ENCODE measurements at places on chromosomes 5 and 9.

GRCh38 chr5:16061163-16061562, 118.4 kb downstream of the MARCHF11 start:
- no peak for DNase-seq

GRCh38 chr5:133356984-133357421, 255.3 kb downstream of the FSTL4 start:
- DNase-seq: no peak

DNA sequence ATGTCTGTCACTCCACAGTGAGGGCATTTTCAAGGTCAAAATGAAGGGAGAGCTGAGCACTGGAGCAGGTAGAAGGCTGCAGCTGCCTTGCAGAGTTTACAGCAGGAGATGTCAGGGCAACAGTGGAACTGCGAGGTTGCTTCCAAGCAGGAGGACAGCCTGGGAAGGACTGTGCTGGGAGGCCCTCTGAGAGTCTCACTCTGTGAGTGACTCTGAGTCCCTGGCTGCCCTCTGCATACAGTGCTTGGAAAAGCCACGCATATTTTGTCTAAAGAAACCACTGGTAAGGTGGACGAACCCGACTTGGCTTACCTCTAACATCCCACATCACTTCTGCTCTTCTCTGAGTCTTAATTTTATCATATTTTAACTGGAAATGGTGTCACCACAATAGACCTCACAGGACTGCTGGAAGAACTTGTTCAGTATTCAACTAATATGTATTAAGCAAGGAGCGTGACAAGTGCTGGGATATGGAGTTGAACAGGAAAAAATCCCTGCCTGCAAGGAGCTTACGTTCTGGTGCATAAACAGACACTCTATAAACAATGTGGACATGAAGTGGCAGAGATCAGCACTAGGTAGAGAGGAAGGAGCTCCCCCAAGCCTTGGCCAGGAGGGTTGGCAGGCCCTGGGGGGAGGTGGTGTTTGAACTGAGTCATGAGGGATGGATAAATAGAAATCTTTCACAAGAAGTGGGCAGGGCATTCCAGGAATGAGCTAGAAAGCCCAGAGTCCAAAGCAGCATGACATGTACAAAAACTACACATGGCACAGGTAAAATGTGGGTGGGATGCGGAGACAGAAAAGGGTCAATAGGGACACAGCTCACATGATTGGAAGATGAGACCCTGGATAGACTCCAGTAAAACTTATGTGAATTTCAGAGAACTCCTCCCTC, 64.0 kb upstream of the FOXE1 start:
- no peak for DNase-seq

DNA sequence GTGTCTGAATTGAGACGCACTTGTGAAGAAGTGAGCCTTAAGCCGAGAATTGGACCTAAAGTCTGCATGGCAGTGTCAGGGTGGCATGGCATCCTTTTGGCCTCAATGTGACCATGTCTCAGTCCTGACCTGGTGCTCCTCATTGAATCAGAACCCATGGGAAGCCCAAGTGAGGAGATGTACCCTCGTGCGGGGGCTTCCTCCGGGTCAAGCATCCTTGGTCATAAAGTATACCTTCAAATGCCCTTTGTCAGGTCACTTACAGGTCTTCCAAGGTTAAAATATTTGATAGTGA, 202.2 kb downstream of the GADD45G start:
- no peak for DNase-seq

GRCh38 chr9:90967145-90967538, 165.5 kb downstream of the SYK start:
- no peak for DNase-seq

GRCh38 chr5:153365547-153365946, 124.9 kb upstream of the GRIA1 start:
- DNase-seq: no peak

DNA sequence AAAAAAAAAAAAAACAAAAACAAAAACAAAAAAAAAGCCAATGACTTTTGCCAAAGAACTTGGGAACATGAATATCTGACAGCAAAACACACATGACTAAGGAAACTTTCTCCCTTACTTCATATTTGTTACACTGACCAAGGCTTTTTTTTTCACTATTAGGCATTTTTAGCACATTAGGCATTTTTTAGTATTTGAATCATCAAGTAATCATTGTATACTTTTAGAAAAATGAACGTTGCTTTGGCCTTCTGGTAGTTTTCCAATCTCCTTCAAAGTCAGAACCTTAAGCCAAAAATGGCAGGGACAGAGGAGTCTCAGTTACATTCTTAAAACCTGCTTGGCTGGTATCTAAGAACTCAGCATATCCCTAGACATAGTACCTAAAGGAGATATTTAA, 19.3 kb downstream of the NREP start:
- no peak for DNase-seq
